ENCODE measurements at places on chromosomes 13 and 19. TPM values are rescaled to one million over a fixed set of nuclear protein-coding genes. Genes with fewer than 3 reads are reported as not detected.

The LGI4 gene
- total RNA-seq: 15.9 TPM

The LGALS4 gene
- 0.86 TPM for total RNA-seq

GRCh38 chr13:46179969-46180763 is 1.8 kb downstream of the LCP1 start:
- no peak overlapping the region for H3K4me3 ChIP-seq
- H3K27ac ChIP-seq: no peak overlapping the region
- no peaks in the 10 kb centered on the region for H3K27me3 ChIP-seq

DNA sequence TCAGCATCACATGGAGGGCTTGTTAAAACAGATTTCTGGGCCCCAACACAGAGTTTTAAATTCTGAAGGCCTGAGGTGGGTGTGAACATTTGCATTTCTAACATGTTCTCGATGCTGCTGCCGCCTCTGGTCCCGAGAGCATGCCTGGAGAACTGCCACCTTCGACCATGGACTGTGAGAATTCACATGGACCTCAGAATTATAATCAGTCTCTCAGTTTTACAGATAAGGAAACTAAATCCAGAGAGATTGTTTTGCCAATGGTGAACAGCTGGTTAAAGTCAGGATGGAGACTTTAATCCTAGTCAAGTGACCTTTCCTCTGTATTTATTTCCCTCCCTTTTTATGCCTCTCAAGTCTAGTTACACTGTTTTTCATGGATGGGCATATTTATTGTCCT is 14.7 kb downstream of the ALOX5AP start:
- no peak for DNase-seq
- no peaks in the 10 kb centered on the region for H3K36me3 ChIP-seq
- H3K4me3 ChIP-seq: no peak overlapping the region
- no peaks in the 10 kb centered on the region for H3K27me3 ChIP-seq
- peaks cover 31% of the 10 kb centered on the region for H3K4me1 ChIP-seq
- no peak overlapping the region for H3K27ac ChIP-seq

DNA sequence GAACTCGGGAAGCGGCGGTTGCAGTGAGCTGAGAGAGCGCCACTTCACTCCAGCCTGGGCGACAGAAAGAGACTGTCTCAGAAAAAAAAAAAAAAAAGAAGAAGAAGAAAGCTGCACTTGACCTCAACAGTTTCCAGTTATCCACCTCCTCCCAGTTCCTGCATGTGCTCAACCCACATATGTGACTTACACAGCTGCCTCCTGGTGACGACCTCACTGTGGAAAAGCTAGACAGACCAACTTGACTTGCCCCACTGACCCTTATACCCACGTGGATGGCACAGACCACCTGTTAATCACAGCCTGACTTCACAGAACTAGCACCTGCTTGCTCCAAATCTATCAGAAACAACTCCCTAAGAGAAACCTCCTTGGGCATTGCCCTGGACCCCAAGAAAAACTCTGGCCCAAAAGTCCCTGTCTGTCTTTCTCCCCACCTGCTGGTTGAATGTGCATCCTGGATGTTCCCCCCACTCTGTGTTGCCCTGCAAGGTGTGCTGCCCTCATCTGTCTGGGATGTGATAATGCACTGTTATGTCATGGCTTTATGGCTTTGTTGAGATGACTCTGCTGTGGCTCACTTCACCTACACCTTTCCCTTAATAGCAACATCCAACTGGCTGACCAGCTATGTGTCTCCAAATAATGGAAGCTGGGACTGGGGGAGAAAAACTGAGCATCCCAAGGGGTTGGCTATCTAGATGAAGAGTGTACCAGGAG is 2.8 kb downstream of the ZNF20 start:
- H3K27me3 ChIP-seq: peaks cover 3% of the 10 kb centered on the region
- H3K27ac ChIP-seq: no peak overlapping the region
- H3K4me1 ChIP-seq: peaks cover 35% of the 10 kb centered on the region

Measured in neural crest cell (in vitro differentiated cells).